Cerebellar cortex (tissue), 1 donor: ENCODE measurements at places on chromosomes 5 and 9.

GRCh38 chr5:147930769-147931168 lies 24.4 kb upstream of the C5orf46 start:
- DNase-seq, result no peak

GRCh38 chr5:68074048-68074632 lies 141.4 kb upstream of the PIK3R1 start:
- no peak for DNase-seq

- no peak for DNase-seq
Observed at GRCh38 chr5:144332265-144332664, 161.6 kb downstream of the KCTD16 start.

DNA sequence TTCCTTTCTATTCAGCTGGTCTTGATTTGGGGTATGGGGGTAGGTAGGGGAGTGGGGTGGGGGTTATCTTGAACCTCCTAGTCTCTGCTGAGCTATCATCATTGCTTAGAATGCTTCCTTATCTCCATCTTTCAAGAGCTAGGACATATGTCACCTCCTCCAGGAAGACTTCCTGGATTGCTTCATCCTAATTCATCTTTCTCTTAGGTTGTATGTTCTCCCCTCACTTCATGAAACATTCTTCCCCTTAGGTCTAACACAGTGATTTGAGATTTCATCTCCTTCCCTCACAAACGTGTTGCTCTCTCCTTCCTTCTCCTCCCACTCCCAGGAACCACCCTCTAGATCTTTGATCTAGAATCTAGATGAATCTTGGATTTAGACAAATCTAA lies 2.4 kb upstream of the SYNPO start:
- no peak for DNase-seq

- DNase-seq, result no peak
Observed at GRCh38 chr9:37998881-37999587, 70.0 kb downstream of the SHB start.

DNA sequence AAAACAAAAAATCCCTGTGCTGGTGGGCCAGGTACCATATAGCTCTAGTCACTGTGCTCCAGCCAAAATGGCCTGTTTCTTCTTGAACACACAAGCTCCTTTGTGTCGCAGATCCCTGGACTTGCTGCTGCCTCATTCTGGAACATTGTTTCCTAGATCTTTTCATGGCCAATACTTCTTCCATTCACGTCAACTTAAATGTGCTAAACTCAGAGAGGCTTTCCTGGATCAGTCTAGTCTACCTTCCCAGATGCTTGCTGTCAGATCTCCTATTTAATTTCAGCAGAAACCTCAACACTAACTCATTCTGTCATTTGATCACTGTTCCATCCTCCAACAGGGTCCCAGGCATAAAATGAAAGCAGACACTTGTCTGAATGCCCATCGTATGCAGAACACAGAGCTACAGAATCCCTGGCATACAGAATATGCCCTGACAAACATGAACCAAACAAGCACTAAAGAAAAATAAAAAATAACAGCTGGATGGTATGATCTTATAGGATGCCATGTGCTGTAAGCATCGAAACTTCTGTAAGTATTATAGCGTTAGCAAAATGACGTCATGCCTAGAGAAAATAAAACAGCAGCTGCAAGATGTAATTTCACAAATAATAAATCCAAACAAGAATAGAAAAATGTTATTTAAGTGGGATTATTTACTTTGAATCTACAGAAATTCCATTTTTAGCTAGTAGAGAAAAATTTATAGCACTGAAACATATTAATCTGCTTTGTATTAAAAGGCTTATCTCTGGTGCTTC lies 403.7 kb upstream of the DAP start:
- DNase-seq, result peak; percentile 6

DNA sequence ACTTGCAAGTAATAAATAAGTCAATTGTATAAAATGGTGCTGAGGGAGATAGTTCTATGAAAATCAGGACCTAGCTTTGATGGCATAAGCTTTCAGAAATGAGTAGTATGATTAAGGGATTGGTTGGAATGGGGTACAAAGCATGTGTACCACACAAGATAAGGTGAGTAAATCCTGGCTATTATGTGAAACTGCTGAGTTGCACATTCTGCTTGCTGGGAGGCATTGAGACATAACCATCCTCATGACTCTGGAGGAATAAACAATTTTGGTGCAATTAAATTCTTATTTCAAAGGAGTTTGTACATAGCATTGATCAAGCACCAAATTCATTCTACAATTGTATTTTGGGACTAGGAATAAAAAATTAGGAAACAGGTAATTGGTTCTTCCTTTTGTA lies 755.2 kb upstream of the ACO1 start:
- DNase-seq, result no peak

DNA sequence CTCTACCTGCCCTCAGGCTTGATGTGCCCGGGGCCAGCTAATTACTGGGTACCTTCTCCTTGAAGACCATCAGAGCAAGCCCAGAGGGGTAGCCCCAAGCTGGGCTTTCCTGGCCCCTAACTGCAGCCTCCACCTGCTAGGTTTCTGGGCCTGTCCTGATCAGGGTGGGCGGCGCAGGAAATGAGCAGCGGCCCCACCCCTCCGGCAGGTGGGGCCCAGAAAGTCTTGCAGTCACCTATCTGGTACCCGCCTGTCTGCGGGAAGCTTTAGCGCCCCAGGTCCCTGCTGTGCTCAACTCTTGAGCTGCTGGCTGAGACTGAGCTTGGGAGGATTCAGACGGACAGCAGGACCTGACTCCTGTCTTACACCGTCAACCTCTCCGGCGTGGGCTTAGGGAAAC lies 37.1 kb upstream of the LHX2 start:
- DNase-seq, result no peak

GRCh38 chr5:77812926-77813589 lies 36.9 kb upstream of the TBCA start:
- no peak for DNase-seq

GRCh38 chr5:80308526-80308925 lies 11.3 kb upstream of the SPZ1 start:
- DNase-seq, result no peak

- DNase-seq, result no peak
Observed at GRCh38 chr9:8337834-8338766, 538.5 kb upstream of the DMAC1 start.

GRCh38 chr5:177162379-177162778 lies 28.8 kb downstream of the NSD1 start:
- DNase-seq, result no peak

- DNase-seq, result no peak
Observed at GRCh38 chr5:172164769-172165212, 23.2 kb downstream of the STK10 start.

DNA sequence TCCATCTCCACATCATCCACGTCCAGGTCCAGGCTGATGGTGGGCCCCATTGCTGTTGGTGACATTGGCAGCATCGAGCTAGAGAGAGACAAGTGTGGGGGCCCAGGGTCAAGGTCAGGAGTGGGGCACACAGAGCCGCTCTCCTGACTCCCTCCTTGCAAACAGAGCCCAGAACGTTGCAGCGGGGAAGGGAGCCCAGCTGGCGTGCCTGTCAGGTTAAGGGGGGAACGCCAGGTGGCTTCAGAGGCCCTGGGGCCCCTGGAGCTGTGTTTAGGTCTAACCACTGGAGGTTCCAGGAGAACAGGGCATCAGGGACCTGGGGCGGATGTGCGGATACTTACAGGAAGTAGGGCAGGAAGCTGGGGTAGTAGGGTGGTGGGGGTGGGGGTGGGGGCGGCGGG lies 7.5 kb downstream of the RNF44 start:
- no peak for DNase-seq

DNA sequence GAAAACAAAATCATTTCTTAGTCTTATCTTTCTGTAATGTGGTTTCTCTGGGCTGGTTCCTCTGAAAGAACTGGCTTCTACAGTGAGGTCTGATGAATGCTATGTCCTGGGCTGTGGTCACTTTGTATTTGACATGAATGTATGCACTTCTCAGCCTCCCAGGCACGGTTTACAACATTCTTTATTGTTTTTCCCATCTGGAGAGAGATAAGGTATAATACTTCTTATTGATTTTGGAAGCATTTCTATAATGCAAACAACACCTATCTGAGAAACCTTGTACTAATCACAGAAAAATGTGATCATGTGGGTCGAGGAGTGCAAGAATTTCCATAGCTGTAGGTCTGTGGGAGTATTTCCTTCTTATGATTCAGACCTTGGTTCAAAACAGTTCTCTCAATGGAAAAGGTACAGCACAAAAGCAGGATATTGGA lies 46.9 kb downstream of the ACTBL2 start:
- no peak for DNase-seq

DNA sequence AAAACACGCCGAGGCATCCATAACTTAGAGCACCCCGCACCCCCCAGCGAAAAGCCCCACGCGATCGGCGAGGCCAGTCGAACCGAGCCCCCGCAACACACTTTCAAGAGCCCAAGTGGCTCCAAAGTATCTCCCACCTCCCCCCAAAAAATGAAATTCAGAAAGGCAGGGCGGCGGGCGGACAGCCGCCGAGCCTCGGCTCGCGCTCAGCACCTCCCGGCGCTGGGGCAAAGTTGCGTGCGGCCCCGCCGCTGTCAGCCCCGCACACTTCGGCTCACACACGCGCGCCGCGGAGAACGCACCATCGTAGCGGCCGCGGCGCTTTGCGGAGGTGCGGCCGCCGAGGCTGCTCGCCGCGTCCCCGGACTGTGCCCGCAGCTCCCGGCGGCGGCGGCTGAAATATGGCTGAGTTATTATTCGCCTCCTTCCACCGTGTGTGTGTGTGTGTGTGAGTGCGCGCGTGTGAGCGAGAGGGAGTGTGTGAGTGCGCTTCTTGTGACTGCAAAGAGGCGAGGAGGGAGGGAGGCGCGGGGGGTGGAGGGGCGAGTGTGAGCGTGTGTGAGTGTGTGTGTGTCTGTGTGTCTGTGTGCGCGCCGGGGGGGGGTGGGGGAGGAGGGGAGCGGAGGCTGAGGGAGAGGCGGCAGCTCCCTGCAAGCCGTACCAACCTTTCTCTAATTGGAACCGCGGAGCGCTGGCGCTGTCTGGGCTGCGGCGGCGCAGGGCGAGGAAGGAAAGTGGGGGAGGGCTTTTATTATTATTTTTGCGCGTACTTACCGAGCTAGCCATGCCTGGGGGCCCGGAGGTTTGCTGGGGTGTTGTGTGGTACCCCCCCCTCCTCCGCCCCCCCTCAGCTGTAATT lies 599 bp downstream of the MLLT3 start:
- DNase-seq, result peak; percentile 65

DNA sequence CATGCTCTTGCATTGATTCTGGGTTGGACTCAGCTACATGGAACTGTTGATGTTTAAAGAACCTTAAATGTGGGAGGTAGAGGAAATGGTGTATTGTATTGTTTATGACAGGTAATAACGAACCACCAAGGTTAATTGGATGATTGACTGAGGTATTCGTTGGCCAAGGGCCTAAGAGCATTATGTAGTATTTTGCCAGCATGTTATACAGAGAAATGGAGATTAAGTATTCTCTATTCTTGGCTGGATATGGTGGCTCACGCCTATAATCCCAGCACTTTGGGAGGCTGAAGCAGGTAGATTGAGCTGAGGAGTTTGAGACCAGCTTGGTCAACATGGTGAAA lies 59.0 kb upstream of the CDK20 start:
- no peak for DNase-seq

- no peak for DNase-seq
Observed at GRCh38 chr9:33180526-33181184, 13.5 kb upstream of the B4GALT1 start.

DNA sequence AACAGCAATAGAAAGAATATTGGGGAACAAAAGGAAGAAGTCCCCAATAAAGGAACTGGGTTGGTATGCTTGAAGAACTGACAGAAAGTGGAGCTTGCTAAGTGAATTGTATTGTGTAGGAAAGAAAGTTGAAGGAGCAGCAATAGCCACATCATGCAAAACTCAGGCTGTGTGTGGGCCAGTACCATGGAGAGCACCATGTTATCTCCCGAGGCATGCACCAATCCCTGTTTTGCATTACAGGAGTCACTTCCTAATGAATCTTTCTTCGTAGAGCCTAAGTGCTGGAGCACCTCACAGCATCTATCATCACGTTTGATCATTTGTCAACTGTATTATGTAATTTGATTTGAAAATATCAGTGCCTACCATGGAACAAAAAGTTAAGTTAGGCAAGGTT lies 137.7 kb upstream of the NMUR2 start:
- DNase-seq, result no peak

DNA sequence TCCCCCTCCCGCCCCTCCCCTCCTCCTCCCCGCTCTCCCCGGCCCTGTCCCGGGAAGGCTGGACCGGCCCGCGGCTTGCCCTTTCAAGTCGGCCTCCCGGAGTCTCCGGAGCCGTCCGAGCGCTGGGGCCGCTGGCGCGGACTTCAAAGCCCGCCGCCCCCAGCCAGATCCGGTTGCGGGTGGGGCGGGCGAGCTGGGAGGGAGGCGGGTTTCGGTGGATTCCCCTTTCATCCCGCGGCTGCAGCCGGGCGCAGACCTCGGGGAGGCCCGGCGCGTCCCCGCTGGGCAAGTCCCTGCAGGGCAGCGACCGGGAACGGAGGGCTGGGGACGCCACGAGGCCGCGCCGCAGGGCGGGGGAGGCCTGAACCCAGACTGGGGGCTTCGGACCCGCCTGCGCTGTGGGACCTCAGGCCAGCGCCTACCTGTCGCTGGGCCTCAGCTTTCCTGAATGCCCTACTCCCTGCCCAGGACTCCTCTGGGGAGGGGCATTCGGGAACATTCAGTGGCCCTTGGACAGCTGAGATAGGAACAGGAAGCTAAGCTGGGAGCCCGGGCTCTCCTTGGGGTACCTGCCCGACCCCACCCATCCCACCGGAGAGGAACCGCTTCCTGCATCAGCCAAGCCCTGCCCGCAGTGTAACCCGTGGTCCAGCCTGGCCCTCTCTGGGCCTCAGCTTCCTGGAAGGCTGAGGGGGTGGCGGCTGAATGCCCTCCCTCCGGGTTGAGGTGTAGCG lies 23.4 kb downstream of the C9orf50 start:
- peak; percentile 31 for DNase-seq

- DNase-seq, result no peak
Observed at GRCh38 chr9:98380065-98380681, 124.7 kb upstream of the TBC1D2 start.

- DNase-seq, result no peak
Observed at GRCh38 chr5:5335107-5335506, 87.4 kb upstream of the ICE1 start.

DNA sequence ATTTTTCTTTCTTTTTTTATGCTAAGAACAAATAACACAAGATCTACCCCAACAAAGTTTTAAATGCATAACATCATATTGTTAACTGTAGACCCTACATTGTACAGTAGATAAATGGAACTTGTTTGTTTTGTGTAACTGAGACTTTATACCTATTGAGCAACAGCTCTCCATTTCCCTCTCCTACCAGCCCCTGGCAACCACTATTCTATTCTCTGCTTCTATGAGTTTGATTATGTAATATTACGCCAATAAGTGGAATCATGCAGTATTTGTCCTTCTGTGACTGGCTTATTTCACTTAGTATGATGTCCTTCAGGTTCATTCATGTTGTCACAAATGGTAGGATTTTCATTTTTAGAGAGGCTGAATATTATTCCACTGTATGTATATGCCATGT lies 308.2 kb upstream of the PRR16 start:
- no peak for DNase-seq

GRCh38 chr9:137023157-137023556 lies 4.9 kb downstream of the ABCA2 start:
- no peak for DNase-seq

DNA sequence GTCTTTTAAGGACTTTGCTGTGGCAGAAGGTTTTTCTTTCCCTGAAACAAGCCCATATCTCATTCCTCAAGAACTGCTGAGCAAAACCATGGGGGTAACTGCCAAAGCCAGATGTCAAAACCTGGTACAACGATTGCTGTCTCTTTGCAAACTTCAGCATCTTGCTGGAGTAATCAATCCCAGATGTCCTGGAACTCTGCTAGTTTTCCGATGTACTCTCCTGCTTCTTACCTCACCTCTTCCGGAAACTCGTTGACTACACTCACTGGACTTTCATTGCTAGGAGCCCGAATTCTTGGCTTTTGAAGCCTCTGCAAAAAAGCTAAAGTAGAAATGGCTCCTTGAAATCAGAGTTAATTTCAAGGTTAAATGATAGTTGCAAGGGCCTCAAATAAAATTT lies 23.3 kb downstream of the RAD1 start:
- no peak for DNase-seq
